Neural crest cell (in vitro differentiated cells): ENCODE measurements at places on chromosomes 3 and 15. TPM values are rescaled to one million over a fixed set of nuclear protein-coding genes. Genes with fewer than 3 reads are reported as not detected.

Gene CHCHD6
- 32.9 and 33.6 TPM in 2 replicates for total RNA-seq

Gene C3orf38
- 33.4 and 36.3 TPM in 2 replicates for total RNA-seq

- DNase-seq: no peak
Measured at GRCh38 chr3:134857356-134857755, 62.3 kb downstream of the EPHB1 start.

DNA sequence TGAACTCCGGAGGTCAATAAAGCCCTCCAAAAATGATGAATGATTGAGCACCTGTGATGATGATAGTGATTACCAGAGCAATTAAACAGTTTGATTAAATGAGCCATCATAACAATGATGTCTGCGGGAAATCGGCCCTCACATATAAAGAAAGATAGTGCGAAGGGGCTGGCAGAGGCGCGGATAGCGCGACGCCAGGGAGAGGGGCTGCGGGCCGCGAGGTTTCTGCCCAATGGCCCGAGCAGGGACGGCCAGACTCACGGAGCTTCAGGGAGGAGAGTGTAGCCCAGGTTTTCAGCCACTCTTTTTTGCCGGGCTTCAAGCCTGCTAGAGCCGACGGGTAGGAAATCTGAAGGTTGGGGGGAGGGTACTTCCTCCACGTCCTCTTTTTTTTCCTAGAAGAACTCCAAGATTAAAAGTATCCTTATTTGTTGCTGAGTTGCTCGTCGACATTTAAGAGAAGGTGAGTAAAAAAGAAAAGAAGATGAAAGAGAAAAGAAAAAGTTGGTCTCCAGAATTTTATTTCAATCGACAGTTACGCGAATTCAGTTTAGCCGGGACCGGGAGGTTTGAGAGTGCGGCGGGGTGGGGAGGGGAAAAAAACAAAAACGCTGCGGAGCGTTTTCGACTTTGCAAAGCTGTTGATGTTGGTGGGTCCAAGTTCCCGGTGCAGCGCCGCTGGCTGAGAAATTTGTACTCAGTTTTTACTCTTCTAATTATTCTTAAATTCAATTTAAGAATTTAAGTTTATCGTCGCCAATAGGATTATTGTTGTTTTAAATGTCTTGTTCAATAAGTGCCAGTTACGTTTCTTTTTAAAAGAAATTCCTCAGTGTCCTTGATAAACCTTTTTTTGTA is 2.2 kb upstream of the MEIS2 start:
- DNase-seq: no peak

DNA sequence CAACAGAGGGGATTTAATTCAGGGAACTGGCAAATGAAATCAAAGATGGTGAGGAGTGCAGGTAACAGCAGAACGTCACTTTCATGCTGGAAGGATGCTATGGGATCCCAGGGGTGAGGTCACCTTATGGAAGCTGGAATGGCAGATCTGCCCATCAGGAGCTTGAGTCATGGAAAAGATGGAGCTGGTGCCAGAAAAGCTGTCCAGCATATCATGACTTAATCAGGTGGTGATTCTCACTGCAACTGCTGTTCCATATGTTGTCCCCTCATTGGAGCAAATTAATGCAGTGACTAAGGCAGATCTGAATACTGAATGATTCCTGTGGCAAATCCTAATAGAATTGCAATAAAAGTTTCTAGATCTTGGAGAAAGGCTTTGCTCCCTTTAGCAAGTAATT is 38.4 kb downstream of the HHLA2 start:
- no peak for DNase-seq

- DNase-seq: no peak
Measured at GRCh38 chr3:135447483-135447882, 518.0 kb upstream of the PPP2R3A start.

GRCh38 chr15:25850154-25851111 is 12.7 kb downstream of the ATP10A start:
- no peak for DNase-seq

- no peak for DNase-seq
Measured at GRCh38 chr3:108037770-108038169, 53.1 kb downstream of the CD47 start.

Gene NEK10
- total RNA-seq: 1.6 and 2.7 TPM in 2 replicates

GRCh38 chr15:69074843-69075224 is 60.3 kb downstream of the NOX5 start:
- DNase-seq: no peak

Gene LRRN1
- 77.6 and 85.2 TPM in 2 replicates for total RNA-seq

Gene SGO1
- total RNA-seq: 33.3 and 34.8 TPM in 2 replicates

Gene CIDEC
- not detected in 2 replicates for total RNA-seq

DNA sequence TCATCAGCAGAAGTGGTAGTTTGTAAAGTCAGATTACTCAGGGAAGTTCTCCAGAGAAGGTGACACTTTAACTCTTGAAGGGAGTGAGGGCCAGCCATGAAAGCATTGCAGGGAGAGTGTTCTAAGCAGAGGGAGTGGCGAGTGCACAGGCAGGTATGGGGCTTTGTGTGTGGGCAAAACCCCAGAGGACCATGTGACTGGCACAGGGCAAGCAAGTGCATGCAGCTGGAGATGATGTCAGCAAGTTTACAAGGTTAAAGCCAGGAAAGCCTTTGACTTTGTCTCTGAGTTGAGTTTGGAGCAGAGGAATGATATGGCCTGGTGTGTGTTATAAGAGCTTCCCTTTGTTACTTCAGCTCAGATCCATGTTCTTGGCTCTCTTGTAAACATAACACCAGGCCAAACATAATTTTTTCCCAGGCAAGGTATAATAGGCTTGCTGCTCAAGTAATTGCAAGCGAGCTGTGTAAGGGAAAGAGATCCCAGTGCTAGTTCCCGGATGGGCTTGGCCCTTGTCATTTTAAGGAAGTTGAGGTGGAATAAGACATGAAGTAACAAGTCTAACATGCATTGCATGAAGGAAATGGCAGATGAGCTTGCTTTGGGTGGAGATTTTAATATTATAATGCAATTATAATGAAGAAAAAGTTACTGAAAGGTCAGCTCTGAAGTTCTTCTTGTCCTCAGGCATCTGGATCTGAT is 341.1 kb upstream of the LRRC3B start:
- DNase-seq: no peak

- DNase-seq: no peak
Measured at GRCh38 chr15:53530761-53531160, 228.7 kb downstream of the WDR72 start.

Gene GLDN
- total RNA-seq: 1.7 and 2.4 TPM in 2 replicates

DNA sequence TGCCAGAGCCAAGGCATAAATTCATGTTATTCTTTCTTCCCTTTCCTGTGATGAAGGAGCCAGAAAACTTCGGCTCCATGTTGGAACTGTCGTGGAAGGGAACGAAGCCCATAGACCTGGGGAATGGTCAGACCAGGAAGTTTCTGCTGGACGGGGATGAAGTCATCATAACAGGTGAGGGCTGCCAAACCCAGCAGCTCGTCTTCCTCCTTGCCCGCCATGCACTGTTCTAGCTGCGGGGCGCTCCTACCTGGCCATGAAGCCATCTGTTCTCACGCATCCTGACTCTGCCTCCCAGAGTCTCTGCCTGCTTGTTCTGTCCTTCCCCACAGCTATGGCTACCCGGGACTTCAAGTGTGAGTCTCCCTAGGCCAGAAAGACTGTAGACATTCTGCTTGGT is 28.2 kb downstream of the FAH start:
- no peak for DNase-seq

Gene STRA6
- total RNA-seq: 138 and 146 TPM in 2 replicates

DNA sequence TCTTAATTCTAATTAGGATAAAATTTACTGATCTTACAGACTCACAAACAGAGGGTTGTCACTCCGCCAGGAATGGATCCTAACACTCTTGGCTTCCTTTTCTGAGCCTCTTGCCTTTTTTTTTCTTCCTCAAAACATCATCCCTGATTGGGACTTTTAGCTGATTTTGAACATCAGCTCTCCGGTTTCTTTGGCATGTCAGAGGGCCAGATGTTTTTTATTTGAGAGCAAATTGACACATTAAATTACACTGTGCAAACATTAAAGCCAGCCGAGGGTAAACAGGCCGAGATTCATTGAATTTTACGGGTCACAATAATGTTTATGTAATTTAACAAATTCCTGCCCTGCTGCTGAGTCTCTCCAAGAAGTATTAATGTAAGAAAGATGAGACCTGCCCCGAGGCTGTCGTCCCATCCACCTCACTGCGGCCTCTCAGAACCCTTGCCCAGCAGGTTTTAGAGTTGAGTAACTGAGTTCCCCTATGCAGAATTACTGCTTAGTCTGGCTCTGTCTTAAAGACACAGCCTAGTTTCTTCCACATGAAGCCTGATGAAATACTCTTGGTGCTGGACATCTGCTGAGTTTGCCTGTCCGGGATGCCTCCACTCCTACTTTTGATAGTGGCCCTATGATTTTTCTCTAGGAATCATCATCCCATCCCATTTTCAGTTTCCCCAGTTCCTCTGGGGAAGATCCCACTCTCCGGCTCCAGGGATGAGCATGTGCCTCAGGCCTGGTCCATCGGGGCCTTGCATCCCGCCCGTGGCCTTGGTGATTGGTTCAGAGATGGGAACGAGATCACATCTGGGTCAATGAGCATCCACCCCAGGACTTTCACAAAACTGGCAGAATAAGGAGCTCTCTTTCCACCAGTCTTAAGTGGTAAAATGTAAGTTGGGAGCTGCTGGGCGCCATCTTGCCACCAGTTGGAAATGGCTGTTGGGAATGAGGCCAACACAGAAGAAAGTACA is 226.6 kb upstream of the TLE3 start:
- no peak for DNase-seq

Gene IGDCC3
- 298 and 300 TPM in 2 replicates for total RNA-seq

GRCh38 chr3:50295553-50296431 is 3.4 kb downstream of the HYAL3 start:
- no peak for DNase-seq

Gene ACTRT3
- 1.5 TPM in 2 replicates for total RNA-seq

DNA sequence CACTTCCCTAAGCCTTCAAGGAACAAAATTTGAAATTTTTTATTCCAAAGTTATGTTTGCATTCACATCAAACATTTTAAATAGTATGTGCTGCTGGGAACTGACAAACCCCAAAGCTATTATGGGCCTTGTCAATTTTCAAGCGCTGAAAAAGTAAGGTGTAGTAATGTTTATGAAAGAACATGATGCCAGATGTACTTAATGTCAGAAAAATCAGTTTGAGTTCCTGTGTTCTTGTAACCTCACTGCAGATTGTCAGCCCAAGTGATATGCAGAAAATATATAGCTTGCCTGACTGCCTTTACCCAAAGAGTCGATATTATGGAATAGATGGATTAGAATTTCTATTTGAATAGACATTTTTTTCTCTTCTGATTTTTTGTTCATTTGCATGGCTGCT is 20.8 kb upstream of the DIPK2A start:
- DNase-seq: no peak

Gene SERINC4
- 0.23 and 0.35 TPM in 2 replicates for total RNA-seq

Gene POLQ
- 16.9 and 17.8 TPM in 2 replicates for total RNA-seq

Gene VPS39
- 56.9 and 58.4 TPM in 2 replicates for total RNA-seq

DNA sequence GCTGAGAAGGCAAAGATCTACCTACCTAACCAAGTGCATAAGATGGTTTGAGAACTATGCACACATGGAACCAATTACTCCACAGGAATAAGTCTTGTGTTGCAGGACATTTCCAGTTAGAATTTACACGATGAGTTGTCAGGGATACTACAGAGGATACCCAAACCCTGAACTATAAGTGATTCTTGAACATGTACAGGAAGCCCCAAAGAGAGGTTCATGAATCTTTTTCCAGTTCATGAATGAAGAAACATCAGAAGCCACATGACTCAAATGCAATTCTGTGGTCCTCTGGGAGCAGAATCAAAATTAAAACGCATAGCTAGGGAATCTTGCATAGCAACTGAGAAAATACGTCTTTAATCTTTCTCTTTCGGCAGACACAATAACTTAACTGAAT is 114.1 kb upstream of the LMCD1 start:
- DNase-seq: no peak

GRCh38 chr15:75089456-75090387 is 66.3 kb downstream of the PPCDC start:
- no peak for DNase-seq

Gene ACKR4
- total RNA-seq: not detected in 2 replicates

Gene PTX3
- total RNA-seq: 41.1 and 45.6 TPM in 2 replicates

- no peak for DNase-seq
Measured at GRCh38 chr3:154130540-154130939, 9.3 kb downstream of the ARHGEF26 start.

DNA sequence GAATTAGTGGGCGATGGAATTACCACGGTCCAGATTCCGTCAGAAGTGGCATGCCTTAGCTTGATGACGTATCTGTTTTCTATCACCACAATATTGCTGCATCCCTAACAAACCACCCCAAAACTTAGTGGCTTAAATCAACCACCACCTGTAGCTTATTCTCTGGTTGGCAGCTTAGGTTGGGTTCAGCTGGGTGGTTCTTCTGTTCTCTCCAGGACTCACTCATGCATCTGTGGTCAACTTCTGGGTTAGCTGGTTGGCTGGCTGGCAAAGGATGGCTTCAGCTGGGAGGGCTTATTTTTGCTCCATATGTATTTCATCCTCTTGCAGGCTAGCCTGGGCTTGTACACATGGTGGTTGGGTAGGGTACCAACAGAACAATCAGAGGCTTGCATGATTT is 288.8 kb upstream of the LRRFIP2 start:
- DNase-seq: no peak

Gene SCN10A
- total RNA-seq: not detected in 2 replicates

GRCh38 chr15:63712828-63713520 is 115.8 kb downstream of the FBXL22 start:
- DNase-seq: no peak

Gene PCLAF
- 84.3 and 88.4 TPM in 2 replicates for total RNA-seq

Gene CHRNA7
- 6.8 and 9.5 TPM in 2 replicates for total RNA-seq

DNA sequence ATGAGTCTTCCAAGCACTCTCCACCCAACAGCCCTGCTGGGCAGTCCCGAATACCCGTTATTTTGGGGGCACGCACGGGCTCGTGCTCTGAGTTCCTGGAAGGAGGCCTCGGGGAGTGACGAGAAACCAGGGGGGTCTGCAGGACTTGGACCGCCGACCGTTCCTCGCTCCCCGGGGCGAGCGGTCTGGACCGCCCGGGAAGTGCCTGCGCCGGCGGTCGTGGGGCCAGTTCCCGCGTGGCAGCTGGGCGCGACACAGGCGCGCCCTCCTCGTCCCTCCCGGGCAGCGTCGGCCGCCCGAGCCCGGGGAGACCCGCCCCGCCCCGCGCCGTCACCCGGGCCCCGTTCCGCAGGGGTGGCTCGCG is 387 bp downstream of the GNB4 start:
- DNase-seq: peak; percentile 7

GRCh38 chr3:10337323-10338163 is 16.6 kb upstream of the SEC13 start:
- DNase-seq: no peak

DNA sequence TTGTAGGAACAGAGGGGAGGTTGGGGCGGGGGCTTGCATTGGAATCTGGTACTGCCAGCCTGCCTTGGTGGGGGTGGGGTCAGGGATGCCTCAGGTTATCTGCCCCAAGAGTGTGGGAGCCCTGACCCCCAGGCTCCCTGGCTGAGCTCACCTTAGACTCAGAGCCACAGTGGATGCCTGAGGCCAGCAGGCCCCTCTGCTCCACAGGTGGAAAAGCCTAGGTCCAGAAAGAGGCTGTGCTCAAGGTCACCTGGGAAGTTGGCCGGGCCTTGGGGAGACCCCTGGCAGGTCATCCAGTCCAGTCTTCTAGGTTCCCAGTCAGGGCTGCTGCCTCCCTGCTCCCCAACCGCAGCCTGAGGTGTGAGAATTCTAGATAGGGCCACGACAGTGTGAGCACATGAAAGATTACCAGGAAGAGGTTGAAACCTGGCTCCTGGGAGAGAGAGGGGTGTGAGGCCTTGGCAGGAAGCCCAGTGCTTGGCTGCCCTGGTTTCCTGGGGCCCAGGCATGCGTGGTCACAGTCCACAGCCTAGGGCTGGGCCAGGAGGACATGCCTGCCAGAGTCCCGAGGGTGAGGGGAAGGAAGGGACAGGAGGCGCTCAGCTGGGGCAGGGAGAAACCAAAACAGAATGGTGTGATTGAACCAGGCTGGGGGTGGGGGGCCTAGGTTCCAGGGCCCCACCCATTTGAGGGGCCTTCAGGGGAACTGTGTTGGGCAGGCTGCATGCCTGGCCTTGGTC is 4.9 kb downstream of the HDAC11 start:
- no peak for DNase-seq
